ENCODE measurements at places on chromosomes 6 and 20. TPM values are rescaled to one million over a fixed set of nuclear protein-coding genes. Genes with fewer than 3 reads are reported as not detected.

VSX1 gene
- total RNA-seq, result not detected

ASIP gene
- total RNA-seq, result not detected

SSTR4 gene
- total RNA-seq, result 0.13 TPM

KHDRBS2 gene
- not detected for total RNA-seq

HUS1B gene
- 0.66 TPM for total RNA-seq

COL9A1 gene
- not detected for total RNA-seq

CLIC5 gene
- total RNA-seq, result not detected

EDN1 gene
- 5.2 TPM for total RNA-seq

PTCRA gene
- not detected for total RNA-seq

PRDM1 gene
- total RNA-seq, result 0.40 TPM

RBM24 gene
- 1.5 TPM for total RNA-seq

C6orf58 gene
- total RNA-seq, result not detected

ANGPT4 gene
- total RNA-seq, result not detected

C20orf144 gene
- 0.13 TPM for total RNA-seq

CFAP206 gene
- 0.31 TPM for total RNA-seq

BFSP1 gene
- 2.9 TPM for total RNA-seq

TXLNB gene
- 0.13 TPM for total RNA-seq

BPIFB2 gene
- not detected for total RNA-seq

MUC22 gene
- total RNA-seq, result not detected

ESR1 gene
- 3.9 TPM for total RNA-seq

KCNQ2 gene
- not detected for total RNA-seq

DACT2 gene
- total RNA-seq, result not detected

All from aortic smooth muscle cell (primary cell).